ENCODE measurements at places on chromosomes 1 and 21.

DNA sequence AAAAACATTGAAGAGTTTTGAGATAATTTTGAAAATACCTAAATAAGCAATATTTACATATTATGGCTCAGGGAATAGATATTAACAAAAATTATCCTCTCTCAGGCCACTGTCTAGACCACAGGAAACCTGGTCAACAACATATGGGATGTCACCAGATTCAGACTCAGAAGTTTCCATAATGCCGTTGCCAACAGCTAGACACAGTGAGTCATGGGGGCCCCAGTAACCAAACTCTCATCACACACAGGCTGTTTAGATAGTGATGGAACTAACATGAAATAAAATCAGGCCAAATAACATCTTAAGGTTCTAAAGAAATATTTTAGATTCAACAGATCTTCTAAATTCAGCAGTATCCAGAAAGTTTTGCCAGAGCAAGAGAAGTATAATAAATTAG, 681.7 kb upstream of the ADAMTS5 start:
- DNase-seq: no peak

DNA sequence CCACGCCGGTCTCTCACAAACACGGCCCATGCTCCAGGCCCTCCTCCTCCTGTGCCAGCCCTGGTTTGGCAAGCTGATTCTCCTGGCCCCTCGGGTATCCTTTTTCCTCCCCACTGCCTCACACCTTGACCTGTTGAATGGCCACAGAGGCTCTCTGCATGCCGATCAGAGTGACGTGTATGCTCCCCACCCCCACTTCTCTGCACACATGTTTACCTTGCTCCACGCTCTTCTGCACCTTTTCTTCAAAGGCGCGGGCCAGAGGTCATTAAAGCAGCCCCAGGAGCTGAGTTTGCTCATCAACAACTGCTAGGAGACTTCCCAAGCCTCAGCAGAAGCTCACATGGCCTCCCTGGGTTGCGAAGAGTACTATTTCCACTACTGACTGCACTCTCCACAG, 139.3 kb upstream of the EDN2 start:
- no peak for DNase-seq

GRCh38 chr1:165539306-165539705, 4.5 kb upstream of the LRRC52 start:
- no peak for DNase-seq

GRCh38 chr21:32698971-32699693, 28.7 kb downstream of the SYNJ1 start:
- peak; percentile 18 for DNase-seq

DNA sequence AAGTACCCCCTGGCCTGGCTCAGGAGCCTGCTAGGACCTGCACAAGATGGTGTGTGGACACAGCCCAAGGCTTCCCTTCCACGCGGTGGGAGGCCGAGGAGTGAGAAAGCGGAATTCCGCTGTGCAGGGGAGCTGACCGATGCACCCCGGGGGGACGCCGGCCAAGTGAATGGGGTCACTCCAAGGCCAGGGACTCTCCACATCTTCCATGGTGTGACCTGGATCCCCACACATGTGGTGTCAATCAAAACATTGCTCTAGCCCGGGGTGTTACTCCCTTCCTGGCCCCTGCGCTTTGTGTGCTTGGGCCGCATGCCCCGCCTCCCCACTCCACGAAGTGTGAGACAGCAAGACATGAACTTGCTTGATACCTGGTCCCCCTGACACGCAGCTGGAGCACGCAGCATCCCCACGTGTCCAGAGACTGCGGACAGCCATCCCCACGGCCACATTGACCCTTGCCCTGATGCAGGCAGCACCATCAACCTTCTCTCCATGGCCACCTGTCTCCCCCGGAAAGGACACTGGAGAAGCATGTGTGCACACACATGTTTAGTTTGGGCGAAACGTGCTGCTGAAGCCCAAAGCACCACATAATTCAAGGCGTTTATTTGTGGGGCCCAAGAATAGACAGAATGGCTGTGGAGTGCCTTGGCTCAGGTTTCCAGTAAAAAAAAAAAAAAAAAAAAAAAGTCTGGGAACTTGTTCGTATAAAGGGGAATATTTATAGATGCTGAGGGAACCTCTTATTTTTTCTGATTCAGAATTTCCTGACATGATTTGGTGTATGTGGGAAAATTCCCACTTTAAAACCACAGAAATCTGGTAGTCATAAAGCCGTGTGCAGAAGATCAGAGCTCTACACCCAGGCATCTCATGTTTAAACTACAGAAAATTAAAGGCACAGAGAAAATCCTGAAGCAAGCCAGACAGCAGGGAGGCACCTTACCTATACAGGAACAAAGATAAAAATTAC, 171.7 kb downstream of the HUNK start:
- no peak for DNase-seq

DNA sequence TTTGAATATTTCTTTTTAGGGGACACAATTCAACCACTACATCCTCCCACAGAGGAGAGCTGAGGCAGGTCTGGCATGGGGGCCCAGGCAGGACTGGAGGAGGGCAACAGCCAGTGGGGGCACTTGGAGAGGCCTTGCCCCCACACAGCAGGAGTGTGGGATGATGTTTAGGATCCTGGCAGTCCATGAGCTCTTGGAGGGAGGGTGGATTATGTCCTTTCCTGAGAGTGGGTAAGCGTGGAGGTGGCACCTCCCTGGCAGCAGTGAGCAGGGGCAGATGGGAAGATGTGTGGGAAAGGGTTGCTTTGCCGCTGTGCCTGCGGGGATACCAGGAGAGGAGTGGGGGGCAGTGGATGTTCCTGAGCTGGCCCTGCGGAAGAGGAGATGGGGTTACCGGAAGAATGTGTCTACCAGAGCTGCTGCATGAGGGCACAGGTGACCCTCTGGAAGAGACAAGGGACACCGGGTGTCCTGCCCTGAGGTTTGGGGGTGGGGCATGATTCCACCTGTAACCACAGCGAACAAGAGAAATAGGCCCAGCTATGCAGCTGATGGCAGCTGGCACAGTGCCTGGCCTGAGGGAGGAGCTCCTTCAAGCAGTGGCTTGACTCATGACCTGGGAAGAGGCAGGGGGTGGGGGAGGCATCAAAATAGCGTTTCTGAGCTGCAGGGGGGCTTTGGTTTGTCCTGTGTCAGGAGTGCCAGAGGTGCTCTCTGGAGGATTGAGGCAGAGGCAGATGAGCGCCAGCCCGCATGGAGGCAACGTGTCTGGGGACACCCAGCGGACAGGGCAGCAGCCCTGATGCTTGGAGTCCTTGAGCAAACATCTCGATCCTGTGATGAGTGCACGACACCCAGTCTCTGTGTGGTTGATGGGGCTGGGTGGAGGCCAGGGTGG, 123.9 kb upstream of the TMPRSS2 start:
- DNase-seq: peak; percentile 51

DNA sequence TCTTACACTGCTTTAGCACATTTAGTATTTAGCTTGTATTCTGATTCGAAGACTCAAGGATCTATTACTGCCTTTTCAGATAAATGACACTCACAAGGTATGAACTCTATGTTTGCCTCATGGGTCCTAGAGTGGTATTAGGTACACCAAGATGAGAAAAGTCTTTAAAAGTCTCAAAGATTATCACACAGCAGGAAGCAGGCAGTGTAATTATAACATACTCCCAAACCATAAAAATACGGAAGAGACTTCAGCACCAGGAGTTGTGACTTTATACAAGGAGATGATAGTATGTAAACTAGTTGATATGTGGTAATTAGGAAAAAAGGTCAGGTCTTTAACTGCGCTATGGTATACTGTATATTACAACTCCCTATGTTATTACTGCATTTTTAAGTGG, 11.2 kb upstream of the RCSD1 start:
- DNase-seq: no peak

DNA sequence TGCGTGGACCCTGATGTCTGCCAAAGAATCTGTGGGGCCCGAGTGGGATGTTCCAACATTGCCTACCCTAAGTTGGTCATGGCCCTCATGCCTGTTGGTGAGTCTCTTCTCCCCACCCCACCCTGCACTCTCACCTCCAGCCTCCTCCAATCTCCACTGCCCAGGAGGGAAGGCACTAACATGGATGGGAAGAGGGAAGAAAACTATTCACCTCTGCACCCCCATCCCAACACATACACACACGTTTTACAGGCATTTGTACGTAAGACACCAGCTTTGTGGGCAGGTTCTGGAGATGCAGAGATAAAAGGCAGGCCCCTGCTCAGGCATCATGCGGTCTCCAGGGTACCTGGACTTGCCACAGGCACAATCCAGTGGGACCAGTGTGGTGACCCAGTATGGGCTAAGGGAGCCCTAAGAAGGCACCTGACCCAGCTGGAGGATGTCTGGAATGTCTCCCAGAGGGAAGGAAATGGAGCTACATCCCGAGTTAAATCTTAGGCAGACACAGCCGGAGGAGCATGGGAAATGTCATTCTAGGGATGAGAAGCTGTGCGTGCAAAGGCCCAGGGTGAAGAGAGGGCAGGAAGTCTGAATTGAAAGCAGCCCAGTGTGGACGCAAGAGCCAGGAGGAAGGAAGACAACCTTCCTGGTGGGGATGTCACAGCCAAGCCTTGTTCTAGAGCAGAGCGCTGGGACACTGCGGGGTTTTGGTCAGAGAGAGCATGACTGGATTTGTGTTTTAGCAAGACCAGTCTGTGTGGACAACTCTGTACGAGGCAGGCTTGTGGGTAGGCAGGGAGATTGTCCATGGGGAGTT, 11.4 kb downstream of the SLC5A9 start:
- no peak for DNase-seq

GRCh38 chr1:30864681-30865080, 43.9 kb downstream of the SDC3 start:
- peak; percentile 56 for DNase-seq

DNA sequence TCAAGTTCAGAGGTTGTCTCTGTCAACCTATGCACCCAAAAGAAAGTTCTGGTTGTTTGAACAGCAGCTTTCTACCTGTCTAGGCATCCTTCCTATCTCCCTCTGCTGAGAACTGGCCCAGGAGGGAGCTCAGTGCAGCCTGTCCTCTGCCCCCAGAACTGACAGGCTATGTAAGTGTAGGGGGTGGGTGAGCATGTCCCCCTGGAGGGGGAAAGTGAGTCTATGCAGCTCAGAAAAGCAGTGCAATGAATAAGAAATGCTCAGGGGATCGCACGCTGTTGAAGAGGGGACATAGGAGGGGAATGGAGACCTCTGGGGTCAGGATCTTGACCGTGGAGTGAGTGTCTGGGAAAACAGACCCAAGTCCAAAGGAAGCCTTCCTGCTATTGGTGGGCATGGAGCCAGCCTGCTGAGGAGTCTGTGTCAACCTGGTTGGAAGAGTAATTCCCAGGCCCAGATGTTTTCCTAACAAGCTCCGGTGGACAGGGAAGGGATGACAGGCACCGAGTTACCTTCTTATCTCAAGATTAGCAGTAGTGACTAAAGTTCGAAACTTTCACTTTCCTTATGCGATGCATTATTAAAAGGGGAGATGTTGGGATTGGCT, 26.1 kb upstream of the FHAD1 start:
- peak; percentile 45 for DNase-seq

GRCh38 chr1:13828454-13829151, 128.6 kb downstream of the PRDM2 start:
- peak; percentile 14 for DNase-seq

DNA sequence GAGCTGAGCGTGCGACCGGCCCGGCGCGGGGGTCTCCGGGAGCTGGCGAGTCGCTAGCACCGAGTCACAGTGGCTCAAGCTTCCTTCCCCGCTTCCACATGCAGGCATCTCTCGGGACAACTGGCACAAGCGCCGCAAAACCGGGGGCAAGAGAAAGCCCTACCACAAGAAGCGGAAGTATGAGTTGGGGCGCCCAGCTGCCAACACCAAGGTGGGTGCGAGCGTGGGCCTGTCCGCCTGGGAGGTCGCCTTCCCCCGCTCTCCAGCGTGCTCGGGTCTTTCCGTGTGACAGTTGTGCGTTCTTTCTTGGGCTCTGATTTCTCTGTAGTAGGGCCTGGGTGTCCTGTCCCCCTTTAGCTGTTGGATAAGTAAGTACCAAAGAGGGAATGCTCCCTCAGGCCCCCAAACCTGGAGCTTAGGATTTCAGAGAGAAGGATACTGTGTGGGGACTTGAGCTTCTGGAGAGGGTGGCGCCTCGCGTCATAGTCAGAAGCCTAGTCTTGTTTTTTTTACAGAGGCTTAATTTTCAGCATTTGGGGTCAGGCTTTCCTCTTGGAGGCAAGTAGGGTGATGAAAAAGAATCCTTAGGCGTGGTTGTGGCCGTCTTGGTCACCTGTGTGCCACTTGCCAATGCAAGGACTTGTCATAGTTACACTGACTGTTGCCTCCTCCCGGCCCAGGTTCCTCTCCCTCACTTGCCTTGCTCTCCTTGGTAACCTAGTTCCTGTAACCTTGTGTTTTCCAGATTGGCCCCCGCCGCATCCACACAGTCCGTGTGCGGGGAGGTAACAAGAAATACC, 790 bp downstream of the RPS8 start:
- DNase-seq: peak; percentile 19

DNA sequence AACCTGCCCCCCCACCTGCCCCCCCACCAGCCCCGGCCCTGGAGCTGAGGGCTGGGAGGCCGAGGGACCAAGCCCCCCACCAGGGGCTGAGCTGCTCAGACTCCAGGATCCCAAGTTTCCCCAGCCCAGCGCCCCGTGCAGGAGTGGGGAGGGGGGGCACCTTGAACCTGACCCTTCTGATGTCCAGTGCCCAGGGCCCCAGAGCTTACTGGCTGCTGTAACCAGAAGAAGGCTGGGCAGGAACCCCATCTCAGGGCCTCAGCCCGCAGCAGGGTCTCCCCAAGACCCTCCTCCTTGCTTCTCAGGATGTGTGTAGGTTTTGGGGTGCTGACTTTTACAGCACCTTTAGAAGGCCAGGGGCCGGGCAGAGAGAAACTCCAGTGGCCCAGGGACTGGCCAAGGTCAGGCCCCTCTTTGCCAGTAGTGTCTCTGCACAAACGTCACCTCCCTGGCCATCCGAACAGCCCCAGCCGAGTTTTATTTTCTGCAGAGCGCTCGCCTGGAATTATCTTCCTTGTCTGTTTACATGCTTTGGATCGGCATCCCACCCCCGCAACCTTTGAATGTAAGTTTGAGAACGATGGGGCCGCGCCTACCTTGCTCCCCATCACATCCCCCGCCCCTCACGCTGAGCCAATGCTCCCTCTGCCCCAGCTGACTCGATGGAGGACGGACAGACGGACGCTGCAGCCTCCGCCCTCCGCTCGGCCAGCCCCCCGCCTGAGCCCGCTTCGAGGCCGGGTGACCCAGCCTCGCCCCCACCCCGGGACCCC, 70.1 kb upstream of the CASZ1 start:
- peak; percentile 23 for DNase-seq

DNA sequence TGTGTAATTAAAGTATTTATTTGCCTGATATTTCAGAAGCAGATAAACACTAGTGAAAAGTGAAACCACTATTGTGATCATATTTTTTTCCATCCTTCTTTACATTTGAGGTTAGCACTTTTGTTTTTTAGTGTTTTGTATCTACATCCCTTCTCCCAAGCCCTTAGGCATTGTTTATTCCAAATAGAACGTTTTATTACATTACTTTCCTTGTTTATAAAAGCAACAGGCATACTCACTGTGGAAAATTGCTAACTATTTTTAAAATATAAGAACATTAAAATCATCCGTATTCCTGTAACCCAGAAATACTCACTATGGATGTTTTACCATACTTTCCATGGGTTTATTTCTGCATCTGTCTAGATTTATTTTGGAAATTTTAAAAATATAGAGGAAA, 103.8 kb downstream of the POFUT2 start:
- no peak for DNase-seq

GRCh38 chr1:211376807-211377470, 50.3 kb downstream of the TRAF5 start:
- no peak for DNase-seq

Data from cardiac muscle cell (in vitro differentiated cells and primary cell).